Amniotic epithelial cell (primary cell): ENCODE measurements at places on chromosomes 12 and 14.

GRCh38 chr12:67890726-67891258, 98.5 kb upstream of the IFNG-AS1 start:
- no peak for DNase-seq

DNA sequence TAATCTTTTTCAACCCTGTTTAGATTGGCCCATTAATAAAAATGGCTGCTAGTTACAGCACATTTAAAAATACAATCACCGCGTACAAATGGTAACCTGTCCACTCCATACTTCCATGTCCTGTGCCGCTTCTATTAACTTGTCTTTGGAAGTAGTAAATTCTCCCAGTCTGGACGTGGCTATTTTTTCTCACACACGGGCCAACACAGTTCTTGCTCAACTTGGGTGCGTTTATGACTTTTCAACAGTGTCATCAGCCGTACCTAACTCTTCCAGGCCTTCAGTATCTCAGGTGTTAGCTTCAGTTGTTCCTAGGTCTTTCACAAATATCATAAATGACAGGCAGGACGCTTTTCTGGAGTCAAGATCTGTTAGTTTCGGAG, 475 bp upstream of the PCNX1 start:
- no peak for DNase-seq

DNA sequence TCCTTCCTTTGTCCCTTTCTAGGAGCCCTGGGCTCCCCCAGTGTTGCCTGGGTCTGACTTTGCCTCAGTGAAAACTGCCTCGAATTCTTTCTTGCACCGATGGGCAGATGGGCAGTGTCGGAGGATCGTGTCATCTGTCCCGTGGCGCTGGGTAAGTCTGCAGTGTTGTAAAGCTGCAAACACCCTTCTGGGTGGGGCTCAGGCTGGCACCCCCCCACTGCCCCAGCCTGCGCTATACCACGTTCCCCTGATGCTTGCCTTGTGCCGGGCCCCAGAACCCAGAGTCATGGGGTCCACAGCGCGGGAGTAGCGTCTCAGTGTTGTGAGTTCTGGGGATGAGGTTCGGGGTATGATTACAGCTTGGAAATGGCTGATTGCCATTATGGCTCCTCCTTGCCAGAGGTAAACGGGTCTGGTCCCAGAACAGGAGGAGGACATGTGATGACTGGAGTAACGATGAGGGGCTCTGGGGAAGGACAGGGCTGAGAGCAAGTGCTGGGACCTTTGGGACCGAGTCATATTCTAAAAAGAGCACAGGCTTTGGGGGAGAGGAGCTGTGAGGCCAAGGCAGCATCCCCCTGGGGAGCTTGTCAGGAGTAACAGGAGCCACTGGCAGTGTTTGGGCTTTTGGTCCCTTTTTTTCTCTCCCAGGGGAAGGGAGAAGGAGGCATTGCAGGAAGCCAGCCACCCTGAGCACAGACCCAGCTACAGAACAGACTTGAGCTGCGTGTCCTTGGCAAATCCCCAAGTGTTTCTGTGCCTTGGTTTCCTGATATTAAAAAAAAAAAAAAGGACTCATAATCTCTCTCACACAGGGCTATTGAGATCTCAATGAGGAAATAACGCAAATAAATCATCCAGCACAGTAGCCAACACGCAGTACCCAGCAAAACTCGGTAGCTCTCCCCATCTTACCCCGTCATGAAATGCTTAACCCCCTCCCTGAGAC, 4.3 kb downstream of the RTL1 start:
- DNase-seq = no peak

DNA sequence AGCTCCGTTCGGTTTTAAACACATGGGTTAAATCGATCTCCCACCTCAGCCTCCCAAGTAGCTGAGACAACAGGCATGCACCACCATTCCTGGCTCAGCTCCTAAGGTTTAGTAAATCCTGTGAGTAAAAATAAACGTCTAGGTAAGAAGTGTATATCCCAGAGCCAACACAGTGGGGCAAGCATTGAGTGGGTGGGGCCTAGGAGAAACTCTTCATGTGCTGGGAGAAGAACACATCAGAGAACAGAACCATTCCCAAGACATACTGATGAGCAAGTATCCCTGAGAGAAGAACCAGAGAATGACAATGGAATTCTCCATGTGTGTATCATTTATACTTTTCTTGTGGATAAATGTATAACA, 86.3 kb downstream of the SEC23A start:
- DNase-seq = peak; percentile 17

DNA sequence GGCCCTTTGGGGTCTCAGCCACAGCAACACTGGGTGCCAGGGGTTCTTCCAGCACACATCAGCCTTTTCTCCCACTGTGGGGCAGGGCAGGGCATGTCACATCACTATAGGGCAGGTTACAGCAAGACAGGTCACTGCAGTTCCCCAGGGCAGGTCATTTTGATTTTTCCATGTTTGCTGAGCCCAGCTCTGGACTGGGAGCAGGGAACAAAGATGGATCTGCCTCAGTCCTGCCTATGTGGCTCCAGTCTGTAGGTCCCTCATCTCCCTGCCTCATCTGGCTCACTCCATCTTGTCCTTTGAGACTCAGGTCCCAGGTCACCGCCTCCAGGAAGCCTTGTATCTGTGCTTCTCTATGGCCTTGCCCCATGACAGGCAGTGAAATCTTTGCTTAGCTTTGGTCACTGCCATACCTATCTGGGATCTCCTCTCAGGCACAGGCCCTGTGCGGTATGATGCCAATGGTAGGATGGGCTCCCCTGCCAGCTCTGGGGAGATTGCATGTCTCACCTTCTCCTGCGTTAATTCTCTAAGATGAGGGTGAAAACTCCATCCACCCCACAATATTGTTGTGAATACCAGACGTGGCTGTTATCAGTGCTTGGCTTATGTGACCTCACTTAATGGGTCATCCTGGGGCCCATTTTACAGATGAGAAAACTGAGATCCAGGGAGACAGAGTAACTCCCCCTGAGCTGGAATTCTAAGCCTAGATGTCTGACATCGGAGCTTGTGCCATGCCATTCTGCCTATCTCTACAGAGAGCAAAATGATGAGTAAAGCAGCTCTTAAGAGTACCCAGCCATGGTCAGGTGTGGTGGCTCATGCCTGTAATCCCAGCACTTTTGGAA, 1.5 kb downstream of the SERPINA6 start:
- no peak for DNase-seq

DNA sequence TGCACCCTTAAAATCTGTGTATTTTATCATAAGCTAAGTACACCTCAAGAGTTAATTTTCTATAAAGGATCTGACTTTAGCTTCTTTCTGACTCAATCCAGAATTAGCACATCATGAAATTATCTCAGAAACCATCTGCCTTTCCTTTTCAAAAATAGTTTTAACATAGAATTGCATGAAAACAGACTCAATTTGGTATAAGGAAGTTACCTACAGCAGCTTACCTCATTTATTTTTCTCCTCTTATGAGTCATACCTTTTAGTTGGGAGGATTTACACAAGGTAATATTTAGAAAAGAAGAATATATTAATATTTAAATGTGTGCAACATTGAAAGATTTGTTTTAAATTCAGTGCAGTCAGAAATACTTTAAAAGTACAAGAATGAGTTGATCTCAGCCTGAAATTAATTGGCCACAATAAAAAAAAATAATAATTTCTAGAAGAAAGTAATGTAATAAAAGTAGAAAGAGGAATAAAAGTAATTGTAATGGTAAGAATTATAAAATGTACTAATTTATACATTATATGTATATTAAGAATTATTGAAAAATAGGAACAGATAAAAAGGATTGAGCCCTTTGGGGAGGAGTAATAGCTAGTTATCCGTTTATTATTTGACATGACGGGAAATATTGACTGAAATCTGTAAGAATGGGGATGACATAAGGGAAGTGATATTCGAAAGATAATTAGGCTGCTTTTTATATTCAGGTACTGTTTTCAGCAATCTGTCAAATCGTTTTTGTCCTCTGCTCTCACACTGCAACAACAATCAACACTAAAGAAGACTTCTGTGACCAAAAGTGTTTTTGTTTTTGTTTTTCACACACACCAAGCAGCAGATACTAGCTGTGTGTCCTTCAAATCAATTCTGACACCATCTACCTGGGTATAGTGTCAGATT, 20.5 kb downstream of the ADAM21 start:
- no peak for DNase-seq
